ENCODE measurements at places on chromosomes 5 and 9.

DNA sequence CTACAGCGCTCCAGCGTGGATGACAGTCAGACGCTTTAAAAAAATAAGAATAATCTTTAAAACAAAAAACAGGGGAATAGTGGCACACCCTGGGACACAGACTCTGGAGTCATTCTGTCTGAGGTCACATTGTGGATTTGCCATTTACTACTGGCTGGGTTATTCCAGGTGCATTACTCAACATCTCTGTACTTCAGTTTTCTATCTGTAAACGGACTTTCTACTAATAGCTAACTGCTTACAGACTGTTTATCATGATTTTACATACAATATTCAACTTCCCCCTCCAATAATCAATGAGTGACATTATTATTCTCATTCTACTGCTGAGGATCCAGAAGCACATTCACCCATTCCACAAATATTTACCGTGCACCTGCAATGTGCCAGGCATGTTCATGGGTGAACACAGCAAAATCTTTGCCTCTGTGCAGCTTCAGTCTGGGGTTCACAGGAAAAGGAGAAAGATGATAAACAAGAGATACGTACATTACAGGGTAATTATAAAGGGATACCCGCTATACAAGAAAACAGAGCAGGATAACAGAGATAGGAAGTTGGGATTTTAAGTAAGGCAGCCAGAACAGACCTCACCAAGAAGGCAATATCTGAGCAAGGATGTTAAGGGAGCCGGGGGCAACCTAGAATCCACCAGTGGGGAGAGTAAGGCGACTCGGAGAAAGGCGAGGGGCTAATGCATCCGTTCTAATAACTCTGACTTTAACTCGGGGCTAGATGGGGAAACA, 984 bp upstream of the RAD23B start:
- DNase-seq = no peak

- no peak for DNase-seq
These were observed 34.1 kb downstream of the ATOX1 start for GRCh38 chr5:151724360-151724759.

- no peak for DNase-seq
These were observed 151.6 kb downstream of the SLIT3 start for GRCh38 chr5:169149317-169149716.

- no peak for DNase-seq
These were observed 987 bp downstream of the FBXW5 start for GRCh38 chr9:136943291-136944211.

GRCh38 chr5:1295650-1296037, 776 bp upstream of the TERT start:
- DNase-seq = no peak
